Endothelial cell (in vitro differentiated cells): ENCODE measurements at places on chromosomes 4 and X. TPM values are rescaled to one million over a fixed set of nuclear protein-coding genes. Genes with fewer than 3 reads are reported as not detected.

- H3K36me3 ChIP-seq = peaks cover 28% of the 10 kb centered on the region
- peak overlapping the region; percentile 52 for H3K4me3 ChIP-seq
- no peaks in the 10 kb centered on the region for H3K4me1 ChIP-seq
- DNase-seq = no peak
- no peaks in the 10 kb centered on the region for H3K27me3 ChIP-seq
Measured at GRCh38 chr4:55475394-55476243, 71.1 kb downstream of the CLOCK start.

GRCh38 chr4:59637596-59637995 is 1562.5 kb upstream of the ADGRL3 start:
- no peak for DNase-seq
- H3K4me3 ChIP-seq = no peak overlapping the region
- no peak overlapping the region for H3K27ac ChIP-seq
- H3K27me3 ChIP-seq = no peaks in the 10 kb centered on the region
- no peaks in the 10 kb centered on the region for H3K36me3 ChIP-seq

DNA sequence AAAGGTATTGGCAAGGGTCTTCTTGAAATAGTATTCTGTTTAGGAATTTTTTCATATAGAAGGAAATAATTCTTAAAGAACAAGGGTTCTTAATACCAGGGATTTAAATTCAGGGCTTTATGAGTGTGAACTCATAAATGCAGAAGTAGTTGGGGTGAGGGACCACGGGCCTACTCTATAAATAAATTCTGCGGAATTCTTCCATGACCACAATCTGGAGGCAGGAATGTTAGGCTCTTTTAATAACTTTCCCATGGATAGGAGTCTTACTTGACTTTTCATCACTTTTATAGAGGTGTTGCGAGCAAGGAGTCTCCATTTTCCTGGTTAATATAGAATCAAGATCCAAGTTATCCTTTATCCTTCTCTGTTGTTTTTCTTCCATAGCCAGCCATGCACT is 76.7 kb upstream of the SLC4A4 start:
- peaks cover 19% of the 10 kb centered on the region for H3K4me1 ChIP-seq
- H3K36me3 ChIP-seq = no peaks in the 10 kb centered on the region
- H3K27me3 ChIP-seq = peaks cover 3% of the 10 kb centered on the region

- H3K27me3 ChIP-seq = no peaks in the 10 kb centered on the region
- H3K36me3 ChIP-seq = no peaks in the 10 kb centered on the region
- DNase-seq = no peak
Measured at GRCh38 chr4:172308078-172308477, 494.9 kb downstream of the GALNTL6 start.

The CT47B1 gene
- not detected for total RNA-seq
